ENCODE measurements at places on chromosomes 2 and 18.

GRCh38 chr2:133841900-133842299, 273.6 kb upstream of the NCKAP5 start:
- no peak for DNase-seq

DNA sequence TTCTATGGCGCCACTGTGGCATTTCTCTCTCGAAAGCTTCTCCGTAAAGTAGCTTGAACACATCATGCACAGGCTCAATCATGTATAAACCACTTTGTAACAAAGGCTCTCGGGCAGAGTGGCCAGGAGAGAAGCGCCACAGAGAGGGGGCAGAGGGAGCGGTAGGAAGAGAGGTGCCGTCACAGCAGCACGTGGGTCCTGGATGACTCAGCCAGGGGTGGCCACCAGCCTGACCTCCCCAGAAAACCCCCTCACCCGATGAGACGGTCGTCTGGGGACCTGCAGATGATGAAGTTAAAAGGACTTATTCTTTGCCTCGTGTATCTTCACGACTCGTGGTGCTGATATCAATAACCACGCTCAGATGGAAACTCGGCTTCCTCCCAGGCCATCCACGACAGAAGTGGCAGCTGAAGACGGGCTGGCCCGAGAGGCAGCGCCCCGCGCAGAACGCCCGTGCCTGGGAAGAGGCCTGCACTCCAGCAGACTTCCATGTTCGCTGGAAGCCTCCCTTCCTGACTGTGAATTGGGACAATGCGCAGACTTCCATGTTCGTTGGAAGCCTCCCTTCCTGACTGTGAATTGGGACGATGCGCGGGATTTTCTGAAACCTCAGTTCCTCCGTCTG, 46.4 kb upstream of the MTCL1 start:
- DNase-seq: no peak

- no peak for DNase-seq
Observed at GRCh38 chr2:38586931-38587330, 15.8 kb downstream of the HNRNPLL start.

DNA sequence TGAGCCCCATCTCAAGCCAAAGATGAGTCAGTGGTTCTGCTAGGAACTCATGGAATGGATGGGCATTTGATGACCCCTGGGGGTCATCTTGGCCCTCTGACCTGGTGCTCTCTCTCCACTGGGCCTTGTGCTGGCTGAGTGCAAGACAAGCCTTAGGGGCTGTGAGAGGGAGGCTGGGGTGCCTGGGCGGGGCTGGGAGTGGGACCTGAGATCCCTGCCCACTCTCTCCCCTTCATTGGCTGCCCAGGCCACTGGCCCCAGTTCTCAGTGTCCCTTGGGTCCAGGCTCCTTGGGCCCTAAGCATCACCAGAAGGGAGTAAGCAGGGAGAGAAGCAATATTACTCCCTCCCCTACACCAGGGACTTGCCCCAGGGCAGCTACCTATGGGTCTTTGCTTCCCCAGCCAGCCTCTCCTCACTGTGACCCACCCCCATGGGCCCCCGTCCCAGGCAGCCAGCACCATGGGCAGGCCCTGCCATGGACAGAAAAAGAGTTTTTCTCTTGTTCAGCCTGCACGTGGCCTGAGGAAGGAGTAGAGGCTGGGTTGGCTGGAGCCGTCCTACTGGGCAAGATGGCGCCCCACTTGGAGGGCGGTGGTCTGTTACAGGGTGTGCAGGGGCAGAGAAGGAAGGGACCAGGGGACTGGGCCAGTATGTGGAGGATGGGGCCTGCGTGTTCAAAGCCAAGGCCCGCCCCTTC, 33.6 kb downstream of the ATOH8 start:
- DNase-seq: no peak

GRCh38 chr2:212385241-212385640, 153.4 kb downstream of the ERBB4 start:
- DNase-seq: no peak

DNA sequence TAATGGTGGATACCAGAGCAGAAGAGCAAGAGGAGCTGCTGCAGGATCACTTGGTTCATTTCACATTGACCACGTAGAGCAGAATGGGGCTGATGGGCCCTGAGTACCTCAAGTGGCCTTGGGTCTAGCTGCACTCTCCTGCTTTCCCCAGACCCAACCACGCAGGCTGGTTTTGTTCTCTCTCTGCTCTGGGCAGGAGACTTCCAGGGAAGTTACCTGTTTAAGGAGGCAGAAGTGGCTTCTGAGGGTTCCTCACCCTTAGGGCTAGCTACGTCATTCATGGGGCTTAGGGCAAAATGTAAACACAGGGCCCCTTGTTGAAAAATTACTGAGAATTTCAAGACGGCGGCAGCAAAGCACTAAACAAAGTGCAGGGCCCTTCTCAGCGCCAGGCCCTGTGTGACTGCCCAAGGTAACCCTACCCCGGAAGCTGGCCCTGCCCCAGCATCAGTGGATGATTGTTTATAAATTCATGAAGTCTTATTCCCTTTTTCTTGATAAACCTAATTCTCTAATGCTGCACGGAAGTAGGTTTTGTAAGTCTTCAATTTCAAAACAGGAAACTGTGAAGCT, 75.9 kb downstream of the TMEM182 start:
- DNase-seq: no peak

GRCh38 chr2:15159751-15160177, 401.4 kb downstream of the NBAS start:
- no peak for DNase-seq

GRCh38 chr2:187434342-187434785, 13.7 kb downstream of the CALCRL start:
- no peak for DNase-seq

DNA sequence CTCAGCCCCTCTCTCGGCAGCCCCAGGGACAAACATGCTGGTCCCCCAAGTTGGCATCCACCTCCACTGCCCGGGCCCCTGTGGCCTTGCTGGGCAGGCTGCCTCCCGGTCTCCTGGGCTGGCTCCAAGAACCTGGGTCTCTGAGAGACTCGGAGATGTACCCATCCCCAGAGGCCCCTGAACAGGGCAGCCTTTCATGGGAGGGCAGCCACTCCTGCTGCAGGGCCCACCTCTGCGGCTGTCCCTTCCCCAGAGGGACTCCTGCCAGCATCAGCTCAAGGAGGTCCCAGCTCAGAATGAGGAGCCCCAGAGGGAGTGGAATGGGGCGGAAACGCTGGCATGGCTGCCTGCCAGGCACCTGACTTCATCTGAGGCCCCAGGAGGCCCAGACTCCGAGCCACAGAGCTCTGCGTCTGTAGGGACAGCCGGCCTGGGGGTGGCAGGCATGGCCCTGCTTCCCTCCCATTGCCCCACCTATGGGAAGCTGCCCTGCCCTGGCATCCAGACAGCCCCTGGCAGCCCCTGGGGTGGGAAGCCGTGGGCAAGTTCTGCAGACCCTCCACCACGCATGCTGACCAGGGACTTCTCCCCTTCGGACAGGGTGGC, 857 bp upstream of the CROCC2 start:
- DNase-seq: no peak

DNA sequence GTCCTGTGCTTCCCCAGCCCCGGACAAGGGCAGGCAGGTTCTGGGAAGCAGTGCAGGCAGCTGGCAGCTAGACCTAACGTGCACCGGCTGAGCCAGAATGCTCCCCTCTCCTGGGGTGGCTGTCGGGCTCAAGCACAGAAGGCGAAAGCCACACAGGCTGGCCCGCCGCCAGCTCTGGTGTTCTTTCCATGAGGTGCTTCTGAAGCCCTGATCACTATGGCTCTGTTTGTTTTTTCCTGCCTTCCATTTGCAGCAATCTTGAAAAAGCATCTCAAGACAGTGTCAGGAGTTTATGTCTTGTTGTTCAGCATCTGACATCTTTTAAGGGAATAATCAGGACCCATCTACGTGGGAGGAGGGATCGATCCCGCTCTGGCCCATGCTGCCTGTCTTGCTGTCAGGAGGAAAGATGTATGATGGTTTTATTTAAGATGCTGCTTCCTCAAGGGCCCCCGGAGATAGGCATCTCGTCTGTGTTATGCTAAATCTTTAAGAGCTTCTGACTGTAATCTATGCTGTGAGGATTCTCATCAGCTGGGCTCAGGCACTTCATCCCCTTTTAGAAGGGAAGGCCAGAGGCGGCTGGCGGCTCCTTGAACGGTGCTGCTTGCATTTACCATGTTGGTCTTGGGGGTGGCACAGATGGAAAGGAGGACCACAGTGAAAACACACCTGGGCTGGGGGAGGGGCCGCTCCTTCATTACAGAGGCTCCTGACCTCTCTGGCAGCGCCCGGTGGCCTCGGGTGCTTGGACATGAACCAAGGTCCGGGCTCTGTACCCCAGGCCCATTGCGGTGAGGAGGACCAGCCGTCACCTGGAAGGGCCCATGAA, 118.5 kb upstream of the HDAC4 start:
- no peak for DNase-seq

GRCh38 chr2:1569879-1570450, 156.7 kb downstream of the TPO start:
- DNase-seq: no peak

DNA sequence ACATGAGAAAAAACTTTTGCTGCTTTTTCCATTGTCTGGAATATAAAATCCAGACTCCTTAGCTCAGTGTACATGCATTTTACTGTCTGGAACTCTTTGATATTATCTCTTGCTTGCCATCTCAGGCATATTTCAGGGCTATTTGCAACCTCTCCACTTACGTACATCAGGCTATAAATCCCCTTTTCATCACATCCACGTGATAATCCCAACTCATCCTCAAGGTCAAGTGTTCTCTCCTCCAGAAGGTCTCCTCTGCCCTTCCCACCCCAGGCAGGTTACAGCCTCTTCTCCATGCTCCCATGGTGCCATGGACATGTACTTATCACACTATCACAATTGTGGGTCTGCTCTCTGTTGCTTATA, 202.5 kb upstream of the RBMS1 start:
- no peak for DNase-seq

- no peak for DNase-seq
Observed at GRCh38 chr2:191128172-191128910, 22.5 kb downstream of the STAT4 start.

DNA sequence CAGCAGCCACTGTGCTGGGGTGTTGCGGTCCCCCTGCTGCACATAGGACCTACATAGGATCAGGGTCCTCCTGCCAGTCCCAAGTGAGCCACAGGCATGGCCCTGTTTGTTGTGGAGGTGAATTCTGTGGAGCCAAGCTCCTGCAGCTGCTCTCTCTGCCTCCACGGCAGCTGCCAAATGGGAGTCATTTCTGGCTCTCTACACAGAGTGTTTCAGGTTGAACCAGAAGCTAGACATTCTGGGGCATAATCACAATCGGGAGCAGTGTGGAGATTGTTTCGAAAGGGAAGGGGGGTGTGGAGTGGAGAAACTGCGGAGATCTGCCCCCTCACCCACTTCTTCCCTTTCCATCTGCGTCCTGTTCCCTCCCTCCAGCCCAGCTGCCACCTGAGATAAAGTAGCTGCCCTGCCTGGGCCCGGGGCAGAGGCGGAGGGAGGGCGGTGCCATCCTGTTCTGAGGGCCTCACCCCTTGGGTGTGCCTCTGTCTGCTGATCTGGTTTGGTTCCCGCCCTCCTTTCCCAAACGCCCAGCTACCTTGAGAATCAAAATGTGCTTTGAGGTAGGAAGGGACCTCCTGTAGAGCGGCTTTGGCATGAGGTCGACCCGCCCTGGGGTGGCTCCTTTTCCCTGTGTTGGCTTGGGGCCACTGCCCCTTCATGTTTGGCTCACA, 139.4 kb downstream of the WDSUB1 start:
- no peak for DNase-seq

GRCh38 chr2:1625281-1626001, 118.9 kb downstream of the PXDN start:
- no peak for DNase-seq

- DNase-seq: no peak
Observed at GRCh38 chr2:111671426-111672150, 212.4 kb downstream of the ANAPC1 start.

Measured in naive B cell (primary cell).